ENCODE measurements at places on chromosomes 12 and 14. TPM values are rescaled to one million over a fixed set of nuclear protein-coding genes. Genes with fewer than 3 reads are reported as not detected.

DNA sequence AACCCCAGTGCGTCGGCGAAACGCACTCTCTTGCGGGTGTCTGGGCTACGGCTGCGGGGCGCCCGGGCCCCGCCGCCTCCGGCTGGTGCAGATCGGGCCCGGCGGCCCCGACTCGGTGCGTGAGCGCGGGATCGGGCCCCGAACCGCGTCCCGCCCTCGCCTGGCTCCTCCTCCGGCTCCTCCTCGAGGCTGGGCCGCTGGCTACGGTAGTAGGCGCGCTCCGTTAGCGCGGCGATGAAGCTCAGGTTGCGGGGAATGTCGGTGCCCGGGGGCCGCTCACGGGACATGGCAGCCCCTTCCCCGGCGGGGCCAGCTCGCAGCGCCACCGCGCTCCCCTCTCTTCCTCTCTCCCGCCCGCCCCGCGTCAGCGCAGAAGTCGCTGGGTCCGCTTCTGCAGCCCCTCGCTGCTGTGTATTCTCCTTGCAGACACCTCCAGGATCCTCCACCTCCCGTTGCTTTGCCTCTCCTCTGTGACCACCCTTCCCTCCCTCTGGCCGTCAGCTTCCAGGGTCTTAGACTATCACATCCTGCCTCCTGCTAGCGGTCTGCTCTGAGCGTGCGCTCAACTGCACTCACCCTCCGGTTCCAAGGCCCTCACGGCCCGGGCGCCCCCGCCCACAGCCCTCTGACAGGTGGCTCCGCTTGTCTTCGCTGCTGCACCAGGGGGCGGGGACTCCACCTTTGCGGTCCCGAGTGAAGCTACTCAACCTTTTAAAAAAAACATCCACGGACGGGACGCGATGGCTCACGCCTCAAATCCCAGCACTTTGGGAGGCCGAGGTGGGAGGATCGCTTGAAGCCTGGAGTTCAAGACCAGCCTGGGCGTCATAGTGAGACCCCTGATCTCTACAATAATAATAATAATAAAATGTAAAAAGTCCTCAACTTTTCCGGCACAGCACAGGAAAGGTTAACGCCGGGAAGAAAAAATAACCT lies at the start of gene PPP1R3E:
PPP1R3E (minus strand) TSS at position 570 of the 936 bp plus-strand sequence; CDS start at position 287, 283 bp downstream.
- DNase-seq: peak; percentile 80

- no peak for DNase-seq
These were observed 76.6 kb upstream of the CNTN1 start for GRCh38 chr12:40615590-40615989.

- peak; percentile 97 for DNase-seq
These were observed at the start of gene IFT81 for GRCh38 chr12:110124269-110124995. TSS of gene IFT81 (plus strand) at chr12:110124357. CDS start at chr12:110127381, 3,024 bp downstream.

- peak; percentile 70 for DNase-seq
These were observed 33.1 kb downstream of the CD9 start for GRCh38 chr12:6233121-6233971.

- DNase-seq: no peak
These were observed 11.3 kb downstream of the RAB15 start for GRCh38 chr14:64960762-64961276.

DNA sequence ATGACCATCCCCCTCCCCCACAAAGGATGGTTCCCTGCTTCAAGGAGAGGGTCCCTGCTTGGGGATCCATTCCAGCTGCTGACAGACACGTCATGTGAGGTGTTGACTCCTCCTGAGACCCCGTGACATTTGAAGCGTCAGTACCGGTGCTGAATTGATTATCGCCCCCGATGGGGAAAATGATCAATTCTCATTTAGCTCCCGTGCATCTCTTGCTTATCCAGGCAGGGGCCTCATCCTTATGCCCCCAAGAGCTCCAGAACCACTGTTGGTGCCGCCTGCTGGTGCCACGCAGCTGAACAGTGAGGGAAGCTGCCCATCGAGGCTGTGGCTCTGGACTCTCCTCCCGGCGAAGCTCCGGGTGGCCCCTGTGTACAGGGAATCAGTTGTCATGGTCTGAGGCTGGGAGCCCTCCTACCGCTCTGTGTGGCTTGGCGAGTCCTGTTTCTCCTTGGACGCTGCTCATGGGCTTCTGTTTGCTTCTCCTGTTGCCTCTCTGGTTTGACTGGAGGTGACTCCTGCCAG lies 4.6 kb downstream of the KIF26A start:
- DNase-seq: no peak

DNA sequence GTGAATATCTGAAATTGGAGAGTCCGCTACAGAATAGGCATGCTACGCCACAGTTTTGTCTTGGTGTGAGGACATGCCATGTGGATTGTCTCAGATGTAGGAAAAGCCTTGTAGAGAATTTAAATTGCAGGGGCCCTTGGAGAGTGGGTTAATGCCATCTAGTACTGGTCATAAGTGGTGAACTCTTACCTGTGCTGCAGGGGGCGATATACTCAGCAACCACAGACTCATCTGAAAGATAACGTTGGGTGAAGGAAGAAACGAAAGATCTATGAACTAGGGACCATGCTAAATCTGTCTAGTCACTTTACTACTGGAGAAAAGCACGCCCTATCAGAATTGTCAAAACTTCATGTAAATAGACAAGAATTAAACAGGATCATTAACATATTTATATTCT lies 33.7 kb upstream of the A2M start:
- DNase-seq: no peak

DNA sequence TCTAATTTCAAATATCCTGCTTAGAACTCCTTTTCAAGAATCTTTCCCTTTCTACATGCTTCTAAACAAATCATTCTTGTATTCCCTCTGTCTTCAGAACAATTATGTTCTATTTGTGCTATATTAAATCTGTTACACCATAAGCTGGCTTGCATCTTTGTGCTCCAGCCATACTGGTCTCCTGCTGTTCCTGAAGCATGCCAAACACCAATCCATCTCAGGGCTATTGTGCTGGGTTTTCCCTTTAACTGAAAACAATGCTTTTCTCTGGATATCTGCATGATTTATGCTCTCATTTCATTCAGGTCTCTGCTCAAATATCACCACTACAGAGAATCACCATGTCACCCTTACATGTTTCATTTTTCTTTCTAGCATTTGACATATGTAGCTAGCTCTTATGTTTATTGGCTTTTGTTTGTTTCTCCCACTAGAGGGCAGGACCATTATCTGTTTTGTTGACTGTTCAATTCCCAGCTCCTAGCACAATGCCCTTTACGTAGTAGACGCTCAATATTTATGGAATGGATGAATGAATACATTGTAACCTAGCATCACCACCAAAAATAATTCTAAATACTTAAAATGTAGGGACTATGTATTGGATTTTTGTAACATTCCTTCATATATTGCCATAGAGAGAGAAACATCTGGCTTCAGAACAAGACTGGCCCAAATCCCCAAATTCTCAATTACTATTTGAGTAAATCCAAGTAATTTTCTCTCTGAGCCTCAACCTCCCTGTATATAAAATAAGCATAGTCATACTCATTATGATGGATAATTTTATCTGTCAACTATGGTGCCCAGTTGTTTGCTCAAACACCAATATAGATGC lies 302.0 kb upstream of the SYT1 start:
- no peak for DNase-seq

DNA sequence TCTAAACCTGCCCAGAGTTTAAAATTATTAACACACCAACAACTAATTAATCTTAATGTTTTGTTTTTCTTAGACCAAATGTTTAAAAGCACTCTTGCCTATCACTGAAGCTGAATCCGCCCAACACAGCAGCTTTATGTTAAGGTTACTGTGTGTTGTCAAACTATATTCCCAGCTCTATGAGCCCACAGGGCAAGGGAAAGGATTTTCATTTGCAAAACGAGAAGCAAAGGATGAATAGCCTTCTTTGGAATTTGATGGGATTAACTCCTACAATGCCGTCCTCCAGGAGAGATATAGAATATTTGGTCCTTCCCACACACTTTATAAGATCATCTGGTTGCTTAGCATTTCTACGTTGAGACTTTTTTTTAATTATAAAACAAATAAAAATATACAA lies 43.7 kb downstream of the DUSP16 start:
- DNase-seq: no peak

DNA sequence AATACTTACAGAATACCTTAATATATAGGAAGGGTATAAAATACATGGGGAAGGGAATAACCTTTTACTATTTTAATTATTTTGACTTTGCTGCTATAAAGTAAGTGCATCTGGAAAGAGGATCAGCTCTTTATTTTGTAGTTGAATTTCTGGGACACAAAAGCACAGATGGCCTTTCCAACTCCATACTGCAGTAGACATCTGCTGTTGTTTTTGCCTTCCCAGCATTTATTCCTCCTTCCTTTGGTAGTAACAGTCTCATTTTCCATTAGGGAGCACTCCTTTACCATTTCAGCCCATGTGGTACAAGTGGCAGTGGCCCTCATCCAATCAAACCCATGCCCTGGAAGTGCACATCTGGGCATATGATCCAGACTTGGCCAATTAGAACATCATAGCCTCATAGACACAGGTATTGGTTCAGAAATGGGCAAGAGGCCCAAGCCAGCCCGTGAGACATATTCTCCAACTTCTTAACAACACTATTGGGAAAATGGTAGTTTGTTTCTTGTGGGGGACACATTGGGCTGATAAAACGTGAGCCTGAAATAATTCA lies 64.8 kb upstream of the YARS2 start:
- no peak for DNase-seq

DNA sequence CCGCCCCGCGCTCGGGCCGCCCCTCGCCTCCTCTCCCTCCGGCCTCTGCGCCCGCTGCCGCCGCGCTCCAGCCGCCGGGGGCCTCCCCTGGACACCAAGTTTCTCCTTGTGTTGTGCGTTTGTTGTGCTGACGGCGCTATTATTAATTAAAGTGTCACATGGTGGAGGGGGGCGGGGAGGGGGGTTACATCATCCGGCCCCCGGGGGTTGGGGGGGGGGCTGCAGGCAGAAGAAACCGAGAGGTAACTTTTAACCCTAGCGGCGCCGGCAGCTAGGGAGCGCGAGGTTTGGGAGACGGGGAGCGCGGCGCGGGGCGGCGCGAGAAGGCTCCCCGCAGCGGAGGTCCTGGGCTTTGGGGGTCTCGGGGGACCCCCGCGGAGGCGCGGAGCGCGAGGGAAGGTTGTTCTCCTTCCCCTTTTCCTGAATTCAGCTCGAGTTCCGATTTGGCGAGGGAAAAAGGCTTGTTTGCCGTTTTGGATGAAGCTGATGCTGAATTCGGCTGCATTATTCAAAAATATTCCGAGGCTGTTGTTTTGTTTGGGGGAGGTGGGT lies at the start of gene HRK:
HRK (minus strand) TSS at position 117 of the 552 bp plus-strand sequence. CDS start 134 bp downstream, outside the sequence.
- no peak for DNase-seq

DNAI7 gene
- 1.2 TPM for total RNA-seq

VRTN gene
- not detected for total RNA-seq

CLEC7A gene
- total RNA-seq: 33.5 TPM

MAP3K12 gene
- 21.2 TPM for total RNA-seq

SYNDIG1L gene
- 0.94 TPM for total RNA-seq

All from aorta (tissue), 5 donors.